ENCODE measurements at places on chromosomes 16 and 17. TPM values are rescaled to one million over a fixed set of nuclear protein-coding genes. Genes with fewer than 3 reads are reported as not detected.

E4F1 gene
- 124 TPM for total RNA-seq

HYDIN gene
- not detected for total RNA-seq

WNK4 gene
- 54.2 TPM for total RNA-seq

GRCh38 chr17:27834571-27834970 is 34.2 kb upstream of the NOS2 start:
- H3K4me1 ChIP-seq: no peaks in the 10 kb centered on the region
- no peak overlapping the region for H3K27ac ChIP-seq
- no peak overlapping the region for H3K4me3 ChIP-seq

DNA sequence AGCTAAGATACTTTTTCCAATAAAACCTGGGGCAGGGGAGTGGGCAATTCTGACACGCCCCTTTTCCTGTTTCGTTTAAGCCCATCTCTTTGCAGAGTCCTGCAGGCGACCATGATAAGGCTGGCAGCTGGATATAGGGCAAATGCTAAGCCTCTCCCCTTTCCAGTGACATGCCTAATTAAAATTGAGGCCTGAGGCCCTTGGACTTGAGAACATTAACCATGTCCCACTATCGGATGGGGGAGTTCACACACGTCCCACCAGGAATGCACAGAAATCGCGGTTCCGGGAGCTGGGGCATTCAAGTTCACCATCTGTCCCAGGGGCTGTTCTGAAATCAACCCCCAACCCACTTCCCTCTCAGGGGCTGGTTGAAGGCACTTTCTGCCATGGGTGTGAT is 109.2 kb upstream of the FOXF1 start:
- H3K27ac ChIP-seq: no peak overlapping the region
- H3K4me1 ChIP-seq: peaks cover 3% of the 10 kb centered on the region
- no peaks in the 10 kb centered on the region for H3K27me3 ChIP-seq
- no peak for DNase-seq
- no peaks in the 10 kb centered on the region for H3K36me3 ChIP-seq
- no peak overlapping the region for H3K4me3 ChIP-seq

GRCh38 chr17:41133880-41134735 is 6.2 kb downstream of the KRTAP4-6 start:
- H3K4me1 ChIP-seq: no peaks in the 10 kb centered on the region
- DNase-seq: no peak
- no peak overlapping the region for H3K4me3 ChIP-seq

GRCh38 chr17:49979748-49980479 is 10.9 kb downstream of the DLX4 start:
- peaks cover 81% of the 10 kb centered on the region for H3K27me3 ChIP-seq
- no peaks in the 10 kb centered on the region for H3K4me1 ChIP-seq
- DNase-seq: no peak
- no peaks in the 10 kb centered on the region for H3K36me3 ChIP-seq

DNA sequence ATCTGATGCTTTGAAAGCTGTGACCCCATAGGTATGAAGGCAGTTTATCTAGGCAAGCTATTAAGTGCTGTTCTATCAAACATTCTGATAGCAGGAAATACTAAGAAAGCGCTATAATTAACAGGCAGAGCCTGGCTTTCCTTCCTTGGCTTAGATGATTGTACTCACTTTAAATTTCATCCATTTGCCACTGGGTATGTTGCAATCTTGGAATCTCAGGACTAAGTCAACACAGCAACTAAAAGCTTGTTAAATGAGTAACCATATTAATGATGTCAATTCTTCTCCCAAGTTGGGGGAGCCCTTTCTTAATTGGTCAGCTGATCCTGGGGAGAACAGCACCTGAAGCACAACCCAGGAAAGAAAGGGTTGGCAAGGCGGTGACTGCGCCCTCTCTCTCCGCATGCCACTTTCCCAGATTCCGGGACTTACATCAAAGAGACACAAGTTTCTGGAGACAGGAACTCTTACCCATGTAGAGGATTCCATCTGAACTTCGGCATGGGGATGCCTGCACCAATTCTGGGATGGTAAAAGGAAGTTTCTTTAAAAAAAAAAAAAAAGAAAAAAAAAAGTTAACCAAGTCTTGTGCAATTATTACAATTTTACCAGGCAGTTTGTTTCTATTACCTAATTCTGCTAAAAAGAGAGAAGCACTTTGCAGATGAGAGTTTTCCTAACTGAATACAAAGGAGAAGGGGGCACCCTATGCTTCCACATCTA is 54.4 kb upstream of the ICAM2 start:
- no peaks in the 10 kb centered on the region for H3K27me3 ChIP-seq
- no peaks in the 10 kb centered on the region for H3K36me3 ChIP-seq
